Activated CD8-positive, alpha-beta memory T cell treated with anti-CD3 and anti-CD28 coated beads for 1 hour (primary cell): ENCODE measurements at places on chromosomes 5 and 9.

- DNase-seq: no peak
Measured at GRCh38 chr9:111542497-111543254, 17.7 kb downstream of the ZNF483 start.

DNA sequence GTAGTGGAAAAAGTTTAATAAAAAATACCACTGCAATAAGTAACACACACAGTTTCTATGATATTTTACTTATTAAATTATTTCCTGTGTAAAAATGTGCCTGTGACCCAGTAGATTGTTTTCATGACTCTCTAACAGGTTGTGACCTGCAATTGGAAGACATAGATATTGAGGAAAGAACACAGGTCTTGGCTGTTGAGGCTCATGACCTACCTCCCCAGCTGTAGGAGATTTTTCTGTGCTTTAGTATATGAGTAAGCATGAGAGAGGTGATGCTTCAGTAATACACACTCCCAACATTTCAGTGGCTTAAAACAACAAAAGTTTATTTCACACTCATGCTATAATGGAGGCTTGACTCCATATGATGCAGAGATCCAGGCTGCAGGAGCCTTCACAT, 47.3 kb upstream of the TNC start:
- DNase-seq: no peak

- no peak for DNase-seq
Measured at GRCh38 chr5:134246771-134247427, 21.0 kb upstream of the PPP2CA start.

GRCh38 chr9:105121861-105122430, 122.5 kb upstream of the SLC44A1 start:
- DNase-seq: no peak

- no peak for DNase-seq
Measured at GRCh38 chr9:71765693-71766092, 2.6 kb downstream of the CEMIP2 start.
